ENCODE measurements at places on chromosomes 2 and 18.

DNA sequence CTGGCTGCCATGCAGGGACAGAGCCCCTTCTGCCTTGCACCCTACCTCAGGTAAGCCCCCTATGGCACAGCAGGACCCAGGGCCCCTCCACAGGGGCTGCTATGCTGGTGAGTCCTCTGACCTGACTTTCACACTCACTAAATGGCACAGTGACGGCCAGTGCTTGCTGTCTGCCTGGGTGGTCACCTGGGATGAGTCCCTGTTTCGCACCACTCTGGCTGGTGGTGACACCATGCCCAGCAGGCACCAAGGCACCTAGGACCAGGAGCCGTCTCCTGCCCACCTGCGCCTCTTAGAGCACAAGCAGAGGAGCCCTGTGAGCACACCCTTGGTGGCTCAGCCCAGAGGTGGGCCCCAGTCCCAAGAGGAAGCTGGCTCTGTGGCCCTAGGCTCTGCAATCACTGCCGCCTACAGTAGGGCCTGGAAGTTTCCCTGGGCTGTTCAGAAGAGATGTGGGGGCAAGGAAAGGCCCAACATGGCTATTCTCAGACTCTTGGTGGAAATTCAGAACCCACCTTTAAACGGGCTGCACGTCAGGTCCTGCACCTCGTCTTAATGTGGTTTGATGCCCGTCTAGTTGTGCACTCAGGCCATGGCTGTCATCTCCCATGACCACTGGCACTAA, 96.0 kb downstream of the PLB1 start:
- no peak for DNase-seq

- no peak for DNase-seq
Measured at GRCh38 chr2:143422681-143423080, 293.5 kb downstream of the ARHGAP15 start.

DNA sequence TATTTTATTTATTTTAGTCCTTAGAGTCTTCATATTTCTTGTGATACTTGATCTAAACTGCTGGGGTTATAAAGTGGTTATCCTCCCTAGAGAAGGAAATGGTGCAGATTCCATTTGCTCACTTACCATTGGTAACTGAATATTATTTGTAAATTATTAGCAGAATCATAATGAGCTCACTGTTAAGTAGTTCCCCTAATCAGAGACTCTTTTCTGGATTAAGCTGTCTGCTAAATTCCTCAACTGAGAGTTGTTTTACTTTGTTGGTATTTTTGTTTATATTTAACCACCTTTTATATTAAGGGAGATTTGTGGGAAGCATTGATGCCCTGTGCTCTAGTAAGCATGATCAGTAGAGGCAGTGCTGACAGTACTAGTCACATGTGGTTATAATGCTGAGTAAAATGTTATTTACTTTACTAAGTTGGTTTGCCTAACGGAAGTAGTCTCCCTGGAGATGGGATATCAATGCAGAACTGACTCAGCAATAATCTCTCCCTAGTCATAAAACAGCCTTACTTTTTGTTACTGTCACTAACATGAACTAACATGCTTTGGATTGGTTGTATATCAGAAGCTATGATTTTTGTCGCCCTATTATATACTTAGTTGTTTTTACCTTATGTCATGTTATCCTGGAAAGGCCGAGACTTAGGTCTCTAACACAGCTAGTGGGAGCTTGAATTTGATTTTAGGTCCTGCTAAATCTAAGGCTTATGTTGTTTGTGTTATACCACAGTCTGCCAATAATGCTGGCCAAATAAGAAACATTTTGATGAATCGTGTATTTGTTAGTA, 166.7 kb downstream of the MCFD2 start:
- DNase-seq = no peak

- no peak for DNase-seq
Measured at GRCh38 chr2:29789911-29790485, 131.4 kb downstream of the ALK start.

Data from stimulated activated CD4-positive, alpha-beta T cell treated with anti-CD3 and anti-CD28 coated beads, Interleukin-1b, Interleukin-23, amount 100 ng/mL, for 48 hours (primary cell).